Activated CD4-positive, alpha-beta T cell treated with anti-CD3 and anti-CD28 coated beads, Interleukin-2, amount 50 U/mL, for 48 hours (primary cell): ENCODE measurements at places on chromosomes 13 and 19.

GRCh38 chr13:25034173-25034572, 61.8 kb upstream of the PABPC3 start:
- no peak for DNase-seq

- no peak for DNase-seq
Measured at GRCh38 chr19:52296400-52296772, 583 bp upstream of the ZNF480 start.

- DNase-seq = no peak
Measured at GRCh38 chr13:75010941-75011340, 471.0 kb downstream of the TBC1D4 start.

DNA sequence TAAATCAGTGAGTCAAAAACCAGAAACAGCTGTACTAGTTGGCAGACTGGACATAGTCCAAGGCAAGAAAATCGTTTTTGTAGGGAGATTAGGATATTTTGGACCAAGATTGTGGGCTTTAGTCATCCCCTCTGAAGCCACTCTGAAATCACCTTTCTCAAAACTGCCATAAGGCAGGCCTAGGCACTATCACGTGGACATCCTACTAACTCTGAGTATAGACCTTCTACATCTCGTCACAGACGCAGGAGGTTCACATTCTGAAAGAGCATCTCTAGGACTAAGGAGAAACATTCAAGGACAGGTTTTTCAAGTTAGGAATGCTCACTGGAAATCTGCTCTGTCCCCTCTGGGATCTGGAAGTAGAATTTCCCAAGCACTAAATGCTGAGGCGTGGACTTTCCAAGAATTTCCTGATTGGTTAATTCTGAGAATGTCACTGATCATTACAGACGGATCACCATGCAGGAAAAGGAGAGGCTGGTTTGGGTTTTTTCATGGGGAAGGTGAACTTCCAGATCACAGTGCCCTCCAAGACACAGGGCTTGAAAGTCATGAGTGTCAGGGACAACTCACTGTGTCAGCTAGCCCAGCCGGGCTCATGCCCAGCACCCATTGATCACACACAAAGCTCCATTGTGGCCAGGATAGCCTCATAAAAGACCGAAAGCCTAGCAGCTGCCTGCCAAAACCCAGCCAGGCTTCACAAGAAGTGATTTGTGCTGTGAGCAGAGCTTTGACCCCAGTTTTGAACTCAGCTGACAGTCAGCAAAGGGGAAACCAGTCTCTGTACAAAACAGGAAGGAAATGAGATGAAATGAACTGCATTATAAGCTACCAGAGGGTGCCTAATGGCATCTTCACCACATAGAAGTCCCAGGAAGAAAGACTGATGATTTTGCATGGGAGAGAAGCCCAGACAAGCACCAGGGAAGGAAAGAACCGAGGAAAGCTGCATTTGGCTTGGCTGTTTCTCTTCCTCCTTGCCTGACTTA, 2.7 kb upstream of the RUBCNL start:
- no peak for DNase-seq

- no peak for DNase-seq
Measured at GRCh38 chr13:72647422-72647821, 80.0 kb downstream of the MZT1 start.

GRCh38 chr13:32019612-32020233, 11.9 kb upstream of the FRY start:
- DNase-seq = no peak

DNA sequence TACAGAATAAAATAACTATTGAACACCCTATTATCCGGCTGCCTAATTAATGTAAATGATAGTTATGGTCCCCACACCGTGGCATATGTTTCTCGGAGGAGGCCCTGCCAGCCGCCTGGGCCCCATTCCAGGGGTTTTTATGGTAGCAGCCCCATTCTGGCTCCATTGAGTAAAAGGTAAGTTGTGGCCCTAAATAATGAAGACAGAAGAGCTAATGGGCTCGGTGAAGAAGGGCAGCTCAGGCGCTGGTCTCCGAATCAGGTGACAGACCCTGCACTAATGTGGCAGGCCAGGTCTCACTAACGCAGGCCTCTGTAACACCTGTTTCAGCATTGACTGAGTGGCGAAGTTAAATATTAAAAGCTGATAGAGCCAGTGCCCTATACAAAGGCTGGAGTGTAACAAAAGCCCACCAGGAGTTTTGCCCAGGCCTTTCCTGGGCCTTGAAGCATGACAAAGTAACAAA, 19.1 kb downstream of the POP4 start:
- DNase-seq = no peak

DNA sequence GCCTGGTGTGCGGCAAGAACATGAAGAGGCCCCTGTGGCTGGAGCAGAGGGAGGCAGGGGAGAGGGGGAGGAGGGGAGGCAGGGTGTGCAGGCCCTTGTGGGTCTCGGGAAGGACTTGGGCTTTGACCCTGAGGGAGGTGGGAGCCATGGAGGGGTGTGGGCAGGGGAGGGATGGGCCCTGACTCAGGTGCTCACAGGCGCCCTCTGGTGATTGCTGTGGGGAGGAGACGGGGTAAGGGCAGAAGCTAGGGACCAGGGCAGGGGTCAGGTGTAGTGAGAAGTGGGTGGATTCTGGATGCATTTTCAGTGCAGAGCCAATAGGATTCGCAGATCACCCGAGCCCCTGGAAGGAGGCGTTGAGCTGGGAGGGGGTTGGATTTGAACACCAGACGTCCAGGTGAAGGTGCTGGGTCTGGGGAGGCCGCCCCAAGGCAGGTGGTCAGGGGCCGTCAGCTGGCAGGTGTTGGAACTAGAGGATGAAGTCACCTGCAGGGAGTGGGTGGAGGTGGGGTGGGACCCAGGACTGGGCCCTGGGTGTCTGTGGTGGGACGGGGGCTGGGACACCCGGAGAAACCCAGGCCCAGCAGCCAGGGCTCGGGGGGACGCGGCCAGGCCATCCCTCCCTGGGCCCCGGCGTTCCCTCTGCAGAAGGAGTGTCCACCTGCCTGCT, 185.4 kb downstream of the KDM4B start:
- peak; percentile 56 for DNase-seq

DNA sequence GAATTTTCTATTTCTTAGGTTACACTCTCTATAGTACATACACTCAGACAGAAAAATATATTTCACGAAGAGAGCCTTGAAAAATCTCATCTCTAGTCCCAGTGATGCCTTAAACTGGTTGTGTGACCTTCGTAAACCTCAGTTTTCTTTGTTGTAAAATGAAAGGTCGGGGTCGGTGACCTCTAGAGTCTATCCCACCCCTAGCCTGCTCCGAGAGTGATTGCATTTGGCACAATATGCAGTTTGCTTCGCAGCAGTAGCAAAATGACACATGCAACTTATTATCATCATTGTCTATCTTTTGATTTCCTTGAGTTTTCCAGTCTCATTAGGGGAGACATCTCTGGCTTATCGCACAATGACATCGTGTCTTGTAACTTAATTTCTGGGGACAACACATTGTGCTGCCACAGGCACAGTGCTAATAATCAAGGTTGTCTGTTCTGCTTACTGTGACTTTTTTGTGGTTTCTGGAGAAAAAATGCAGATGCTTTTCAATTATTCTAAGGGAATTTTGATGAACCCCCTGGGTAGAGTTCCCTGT, 115.0 kb downstream of the GGACT start:
- DNase-seq = no peak

- no peak for DNase-seq
Measured at GRCh38 chr19:34360354-34360909, 4.6 kb upstream of the GPI start.

DNA sequence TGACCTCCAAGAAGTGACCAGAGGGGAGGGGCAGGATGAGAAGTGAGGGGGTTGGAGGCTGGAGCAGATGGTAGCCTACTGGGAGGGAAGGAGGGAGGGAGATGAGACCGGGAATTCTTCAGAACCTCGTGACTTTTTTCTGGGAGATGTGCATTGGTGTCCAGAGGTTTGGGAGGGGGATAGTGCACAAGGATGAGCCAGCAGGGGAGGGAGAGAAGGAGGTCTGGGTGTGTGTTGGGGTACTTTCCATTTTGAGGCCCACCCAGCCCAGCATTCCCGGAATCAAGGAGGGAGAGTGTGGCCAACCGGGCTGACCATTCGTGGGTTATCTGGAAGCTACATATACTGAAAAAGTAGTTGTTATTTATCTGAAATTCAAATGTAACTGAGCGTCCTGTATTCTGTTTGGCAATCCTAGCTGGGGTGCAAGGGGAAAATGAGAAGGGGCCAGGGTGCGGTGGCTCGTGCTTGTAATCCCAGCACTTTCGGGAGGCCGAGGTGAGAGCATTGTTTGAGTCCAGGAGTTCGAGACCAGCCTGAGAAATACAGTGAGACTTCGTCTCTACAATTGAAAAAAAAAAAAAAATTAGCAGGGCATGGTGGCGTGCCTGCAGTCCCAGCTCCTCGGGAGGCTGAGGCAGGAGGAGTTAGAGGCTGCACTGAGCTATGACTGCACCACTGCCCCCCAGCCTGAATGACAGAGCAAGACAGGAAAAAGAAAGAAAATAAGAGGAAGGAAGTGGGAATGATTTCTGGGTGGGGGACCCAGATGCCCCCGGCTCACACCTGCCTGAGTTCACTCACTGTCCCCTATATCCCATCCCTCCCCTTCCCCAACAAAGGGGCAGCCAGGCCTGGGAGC, 4.4 kb upstream of the C3 start:
- no peak for DNase-seq

DNA sequence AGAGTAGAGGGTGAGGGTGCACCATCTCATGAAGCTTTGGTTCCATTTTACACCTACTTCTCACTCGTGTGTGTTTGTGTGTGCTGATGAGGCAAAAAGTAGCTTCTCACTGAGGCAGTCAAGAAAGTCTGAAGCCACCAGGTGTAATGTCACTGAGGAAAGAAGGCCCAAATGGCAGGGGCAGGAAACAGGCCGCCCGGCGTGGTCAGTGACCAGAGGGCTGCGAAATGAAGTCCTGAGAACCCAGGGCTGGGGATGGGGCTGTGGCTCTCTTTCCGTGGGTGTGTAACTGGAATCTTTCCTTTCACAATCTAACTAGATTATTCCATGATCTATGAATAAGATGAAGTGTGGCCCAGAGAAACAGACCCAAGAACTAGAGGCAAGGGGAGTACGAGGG, 25.5 kb upstream of the TFDP1 start:
- no peak for DNase-seq

- DNase-seq = no peak
Measured at GRCh38 chr19:1354970-1355567, 28.6 kb upstream of the NDUFS7 start.

DNA sequence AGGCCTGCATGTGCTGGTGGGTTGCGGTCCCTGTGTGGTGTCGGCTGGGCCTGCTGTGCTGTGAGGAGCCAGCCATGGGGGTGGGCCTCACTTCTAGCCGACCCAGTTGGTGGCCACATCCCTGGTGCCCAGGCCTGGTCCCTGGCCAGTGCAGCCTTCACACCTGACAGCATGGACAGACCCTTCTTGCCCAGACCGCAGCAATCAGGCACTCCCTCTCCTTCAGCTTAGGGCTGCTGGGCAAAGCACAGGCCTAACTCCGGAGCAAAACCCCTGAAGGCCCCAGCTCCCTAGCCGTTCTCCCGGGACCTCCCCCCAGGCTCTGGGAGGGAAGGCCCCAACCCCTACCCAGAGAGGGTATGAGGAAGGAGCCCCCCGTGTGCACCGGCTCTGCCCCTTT, 6.6 kb upstream of the MCF2L start:
- DNase-seq = no peak

- no peak for DNase-seq
Measured at GRCh38 chr19:41298348-41298964, 11.5 kb upstream of the CCDC97 start.

GRCh38 chr19:4594201-4594600, 34.7 kb upstream of the SEMA6B start:
- no peak for DNase-seq

DNA sequence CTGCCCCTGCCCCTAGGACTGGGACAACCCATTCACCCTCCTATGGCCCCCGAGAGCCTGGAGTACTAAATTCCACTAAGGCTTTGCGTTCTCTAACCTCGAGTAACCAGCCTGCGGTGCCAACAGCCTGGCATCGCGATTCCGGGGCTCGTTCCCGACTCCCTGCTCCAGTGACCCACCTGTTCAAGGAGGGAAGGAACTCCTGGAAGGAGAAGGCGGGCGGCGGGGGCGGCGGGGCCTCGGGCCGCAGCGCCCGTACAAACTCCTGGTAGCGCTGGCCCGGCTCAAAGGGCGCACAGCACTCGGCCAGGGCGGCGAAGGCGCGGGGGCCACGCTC, 6.3 kb downstream of the GMIP start:
- no peak for DNase-seq

DNA sequence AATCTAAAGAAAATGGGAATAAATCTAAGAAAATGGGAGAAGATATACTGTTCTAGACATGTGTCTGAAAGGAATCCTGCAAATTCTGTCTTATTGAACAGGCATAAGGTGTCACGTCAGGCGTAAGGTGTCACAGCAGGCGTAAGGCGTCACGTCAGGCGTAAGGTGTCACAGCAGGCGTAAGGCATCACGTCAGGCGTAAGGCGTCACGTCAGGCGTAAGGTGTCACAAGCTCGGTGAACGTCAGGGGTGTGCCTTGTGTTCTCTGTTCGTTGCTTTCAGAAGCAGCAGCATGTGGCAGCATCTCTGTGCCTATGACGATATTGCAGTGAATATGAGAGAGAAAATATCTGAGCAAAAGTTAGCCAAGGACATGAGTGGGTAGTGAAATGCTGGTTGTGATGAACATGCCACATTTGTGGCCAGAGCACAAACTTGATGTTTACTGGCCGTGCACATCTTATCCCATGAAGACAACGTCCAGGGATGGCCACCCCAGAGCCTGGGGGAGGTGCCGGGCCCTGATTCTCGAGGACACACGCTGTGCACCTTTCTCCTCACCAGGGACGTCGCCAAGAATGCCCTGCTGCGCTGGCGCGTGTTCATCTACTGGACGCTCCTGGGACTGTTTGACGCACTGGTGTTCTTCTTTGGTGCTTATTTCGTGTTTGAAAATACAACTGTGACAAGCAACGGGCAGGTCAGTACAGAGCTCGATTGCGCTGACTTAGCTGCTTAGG, 107.0 kb upstream of the MCF2L start:
- no peak for DNase-seq

- no peak for DNase-seq
Measured at GRCh38 chr13:23579896-23580683, 9.9 kb downstream of the TNFRSF19 start.

DNA sequence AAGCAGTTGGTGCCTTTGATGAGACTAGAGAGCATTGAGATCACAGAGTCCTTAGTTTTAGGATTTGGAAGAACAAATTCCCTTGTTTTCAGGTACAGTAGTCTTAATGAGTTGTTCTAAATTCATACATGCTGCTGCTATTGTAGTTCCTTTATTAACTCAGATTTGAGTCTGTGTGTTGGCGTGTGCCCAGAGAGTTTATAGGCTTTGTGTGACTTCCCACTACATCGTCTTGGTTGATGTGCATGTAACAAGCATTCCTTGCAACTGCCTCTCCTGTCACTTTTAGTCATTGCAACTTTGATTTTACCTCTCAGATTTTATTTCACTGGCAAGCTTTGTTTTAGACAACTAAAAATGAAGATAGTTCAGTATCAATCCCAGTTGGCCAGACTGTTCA, 135.5 kb downstream of the ZAR1L start:
- DNase-seq = no peak
